ENCODE measurements at places on chromosomes 3 and 15.
A peak's percentile ranks its signal among the peaks of the same experiment; 100 is the strongest.

DNA sequence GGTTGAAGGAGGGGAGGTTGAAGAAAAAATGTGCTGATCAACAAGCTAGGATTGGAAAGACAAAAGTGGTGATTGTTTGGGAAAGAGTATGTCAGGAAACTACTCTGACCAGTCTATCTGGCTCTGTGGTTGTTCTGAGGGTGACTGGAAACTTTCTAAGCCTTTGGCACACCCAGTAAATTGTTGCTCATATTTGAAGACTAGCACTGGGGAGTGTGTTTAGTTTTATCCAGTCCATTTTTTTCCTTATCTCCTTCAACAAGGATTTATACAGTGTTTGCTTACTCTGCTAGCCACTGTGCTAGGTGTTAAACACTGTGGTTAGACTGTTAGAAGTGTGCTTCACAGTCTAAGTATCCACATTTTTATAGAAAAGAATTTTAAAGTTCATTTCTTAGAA, 28.8 kb downstream of the PPM1L start:
- no peak for DNase-seq

DNA sequence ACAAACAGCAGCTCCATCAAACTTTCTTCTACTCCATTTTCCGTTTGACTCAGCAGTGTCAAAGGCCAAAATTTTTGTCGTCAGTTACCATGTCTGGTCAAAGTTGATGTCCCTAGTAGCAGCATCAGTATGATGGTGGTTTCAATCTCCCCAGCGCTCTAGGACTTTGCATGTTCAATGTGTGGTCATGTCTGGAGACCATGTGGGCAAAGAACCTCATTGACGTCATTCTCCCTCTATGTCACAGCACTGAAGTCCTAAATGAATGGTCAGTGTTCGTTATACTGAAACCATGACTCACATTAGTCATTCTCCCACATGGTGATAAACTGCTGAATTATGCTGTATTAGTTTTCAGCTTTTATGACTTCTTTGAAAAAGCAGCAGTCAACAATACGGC, 23.2 kb downstream of the SHC4 start:
- DNase-seq, result peak; percentile 95

DNA sequence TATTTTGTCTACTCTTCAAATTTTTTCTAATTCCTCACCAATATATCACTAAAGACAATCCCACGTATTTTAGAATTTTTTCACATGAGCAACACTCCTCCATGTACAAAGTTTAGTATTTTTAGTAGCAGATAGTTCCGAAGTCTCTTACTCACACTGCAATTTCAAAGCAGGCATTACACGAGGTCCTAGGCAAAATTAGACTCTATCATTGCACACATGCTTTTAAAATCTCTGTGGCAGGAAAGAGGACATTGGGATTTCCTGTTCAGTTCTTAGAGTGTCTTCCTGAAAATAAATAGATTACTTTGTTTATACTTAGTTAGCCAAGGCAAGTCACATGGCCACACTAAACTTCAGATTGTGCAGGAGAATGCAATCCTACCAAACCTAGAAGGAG, 847.7 kb downstream of the ROBO2 start:
- DNase-seq, result peak; percentile 1

DNA sequence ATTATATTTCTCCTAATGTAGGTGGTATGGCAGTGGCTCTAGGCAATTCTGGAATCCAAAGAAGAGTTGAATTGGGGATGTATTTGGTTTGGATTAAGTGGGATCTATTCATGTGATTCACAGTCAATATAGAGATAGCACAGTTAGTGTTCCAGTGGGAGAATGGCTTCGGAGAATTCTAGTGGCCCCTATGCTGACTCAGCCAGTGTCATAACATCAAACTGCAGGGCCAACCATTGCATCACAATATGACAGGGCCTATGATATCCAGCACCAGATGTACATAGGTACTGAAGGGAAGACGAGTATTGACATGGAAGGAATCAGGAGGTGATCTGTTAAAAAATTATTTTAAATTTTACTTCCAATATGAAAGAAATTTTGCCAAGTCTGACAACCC, 302.8 kb upstream of the UBE2E2 start:
- DNase-seq, result no peak

- no peak for DNase-seq
These were observed 168.1 kb downstream of the VPS13C start for GRCh38 chr15:61892140-61892539.

- no peak for DNase-seq
These were observed 500.7 kb upstream of the ARRDC4 start for GRCh38 chr15:97459771-97460170.

- DNase-seq, result peak; percentile 28
These were observed 27.7 kb upstream of the LPP start for GRCh38 chr3:188126276-188126675.

GRCh38 chr3:165336786-165337185, 140.6 kb upstream of the SLITRK3 start:
- peak; percentile 36 for DNase-seq

Data from fibroblast of skin of abdomen (primary cell).